Progenitor cell of endocrine pancreas (in vitro differentiated cells): ENCODE measurements at places on chromosomes 3 and 15. TPM values are rescaled to one million over a fixed set of nuclear protein-coding genes. Genes with fewer than 3 reads are reported as not detected.

DNA sequence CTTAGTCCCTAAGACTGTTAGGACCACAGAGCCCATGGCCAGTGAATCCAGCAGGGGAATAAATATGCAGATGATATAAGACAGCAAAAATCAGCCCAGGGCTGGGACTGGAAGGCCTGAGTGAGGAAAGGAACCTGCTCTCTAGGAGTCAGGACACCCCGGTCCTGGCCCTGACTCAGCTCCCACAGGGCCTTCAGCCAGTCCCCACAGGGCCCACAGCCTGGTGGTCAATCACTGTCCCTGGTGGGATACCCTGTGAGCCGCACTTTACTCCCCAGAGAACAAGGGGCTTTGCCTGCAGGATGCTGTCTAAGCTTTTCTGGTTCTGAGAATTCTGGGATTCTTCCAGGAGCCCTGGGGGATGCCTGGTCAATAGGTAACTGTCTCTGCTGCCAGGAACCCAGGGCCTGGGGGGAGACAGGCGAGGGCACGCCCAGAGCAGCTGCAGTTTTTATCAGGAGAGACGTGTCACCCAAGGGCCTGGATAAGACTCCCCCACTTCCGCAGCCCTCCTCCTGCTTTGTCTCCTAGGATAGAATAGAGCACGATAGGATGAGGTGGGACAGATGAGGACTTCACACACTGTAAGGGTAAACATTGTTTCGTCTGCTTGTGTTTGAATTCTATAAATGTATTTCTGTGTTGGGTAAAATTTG, 49.5 kb upstream of the MCF2L2 start:
- DNase-seq = no peak

DNA sequence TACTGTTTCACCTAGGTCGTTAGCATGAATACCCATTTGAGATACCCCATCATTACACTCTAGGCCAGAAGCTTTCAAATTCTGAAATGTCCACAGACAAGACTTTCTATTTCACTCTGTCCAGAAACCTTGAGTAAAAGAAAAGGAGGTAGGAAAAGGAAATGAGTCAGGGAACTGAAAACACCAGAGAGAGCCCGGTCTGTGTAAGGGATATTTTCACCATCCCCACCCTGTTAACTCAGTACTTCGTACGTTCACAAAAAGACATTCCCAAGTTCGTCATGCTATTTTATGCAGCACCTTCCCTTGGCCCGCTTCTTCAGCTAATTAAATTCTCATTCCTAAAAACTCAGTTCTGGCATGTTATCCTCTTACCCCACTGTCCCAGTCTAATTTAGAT, 89.4 kb upstream of the SOX2 start:
- DNase-seq = no peak

- no peak for DNase-seq
Measured at GRCh38 chr3:49388289-49388820, 23.4 kb downstream of the RHOA start.

DNA sequence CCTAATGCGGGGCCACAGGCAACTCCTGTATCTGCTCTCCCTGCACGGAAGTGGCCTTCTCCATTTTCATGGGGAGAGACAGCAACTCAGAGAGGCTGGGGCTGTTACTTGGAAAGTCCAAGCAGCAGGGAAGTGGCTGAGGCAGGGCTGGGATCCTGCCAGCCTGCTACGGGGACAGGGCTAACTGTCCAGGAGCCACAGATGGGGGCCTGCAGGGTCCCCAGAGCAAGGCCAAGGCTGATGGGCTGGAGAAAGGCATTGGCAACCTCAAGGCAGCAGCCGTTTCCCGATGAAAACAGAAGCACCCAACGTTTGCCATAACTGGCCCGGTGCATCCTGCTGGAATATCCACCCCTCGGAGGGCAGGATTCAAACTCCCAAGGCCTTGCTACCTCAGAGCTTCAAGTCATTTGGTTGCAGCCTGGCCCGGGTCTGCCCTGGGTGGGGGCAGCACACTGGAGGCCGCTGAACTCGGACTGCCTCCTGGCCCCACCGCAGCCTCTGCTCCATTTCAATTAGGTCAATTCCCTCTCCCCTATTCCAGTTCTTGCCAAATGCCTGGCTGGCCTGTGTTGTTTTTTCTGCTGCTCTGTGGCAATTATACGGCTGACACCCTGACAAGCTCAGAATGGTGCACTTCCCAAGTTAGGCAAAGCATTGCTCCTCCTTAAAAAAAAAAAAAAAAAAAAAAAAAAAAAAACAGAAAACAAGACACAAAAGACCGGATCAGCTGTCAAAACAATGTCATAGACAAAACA, 143.5 kb downstream of the NUP210 start:
- DNase-seq = no peak

GRCh38 chr15:47908950-47909670, 191.8 kb downstream of the SEMA6D start:
- DNase-seq = no peak

The IGF2BP2 gene
- 187 and 190 TPM in 2 replicates for total RNA-seq

- DNase-seq = no peak
Measured at GRCh38 chr3:155153242-155154186, 73.4 kb downstream of the MME start.

The DUOX2 gene
- total RNA-seq = 0.53 and 1.1 TPM in 2 replicates

DNA sequence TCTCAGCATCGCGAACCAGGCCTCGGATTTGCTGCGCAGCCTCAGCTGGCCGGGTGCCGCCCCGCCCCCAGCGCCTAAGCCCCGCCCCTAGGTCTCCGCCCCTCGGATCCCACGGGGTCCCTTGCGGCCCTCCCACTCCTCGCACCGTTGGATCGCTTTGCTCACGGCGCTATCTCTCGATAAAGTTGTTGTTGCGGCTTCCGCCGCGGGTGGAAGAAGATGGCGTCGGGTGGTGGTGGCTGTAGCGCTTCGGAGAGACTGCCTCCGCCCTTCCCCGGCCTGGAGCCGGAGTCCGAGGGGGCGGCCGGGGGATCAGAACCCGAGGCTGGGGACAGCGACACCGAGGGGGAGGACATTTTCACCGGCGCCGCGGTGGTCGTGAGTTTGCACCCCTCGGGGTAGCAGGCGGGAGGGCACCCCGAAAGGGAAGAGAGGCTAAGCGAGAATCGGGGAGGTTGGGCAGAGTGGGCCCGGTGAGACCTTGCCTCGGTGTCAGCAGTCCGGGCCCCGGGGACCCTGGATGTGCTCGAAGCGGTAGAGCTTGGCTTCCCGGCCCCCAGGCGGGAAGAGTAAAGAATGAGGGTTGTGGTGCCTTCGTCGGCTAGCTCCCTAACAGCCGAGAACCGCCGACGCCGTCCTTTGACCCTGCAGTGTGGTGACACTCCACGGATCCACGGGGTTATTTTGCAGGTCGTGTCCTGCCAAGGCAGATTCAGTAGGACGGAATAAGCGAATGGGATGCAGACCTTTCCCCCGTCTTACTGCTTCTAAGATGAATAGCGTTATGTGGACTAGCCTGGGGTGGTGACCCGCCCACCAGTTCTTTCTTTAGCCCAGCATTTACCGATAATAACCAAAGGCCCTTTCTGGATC, at the start of gene SNX1:
SNX1 (plus strand) TSS at position 188 of the 873 bp plus-strand sequence; CDS start at position 220, 32 bp downstream.
- DNase-seq = peak; percentile 91

DNA sequence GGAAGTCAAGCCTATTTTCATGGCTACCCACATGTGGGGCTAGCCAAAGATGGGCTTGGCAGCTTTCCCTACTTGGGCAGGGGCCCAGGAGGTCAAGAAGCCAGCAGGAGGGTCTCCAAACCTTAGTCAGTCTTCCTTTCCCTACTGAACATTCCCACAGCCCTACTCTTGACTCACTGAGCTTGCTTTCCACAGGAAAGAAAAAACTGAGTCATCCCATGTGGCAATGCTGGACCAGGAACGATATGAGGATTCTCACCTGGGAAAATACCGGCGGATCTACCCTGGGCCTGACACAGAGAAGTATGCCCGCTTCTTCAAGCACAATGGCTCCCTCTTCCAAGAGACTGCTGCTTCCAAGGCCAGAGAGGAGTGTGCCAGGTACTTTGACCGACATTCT, 3.7 kb upstream of the NGRN start:
- DNase-seq = no peak
